ENCODE measurements at places on chromosomes 7 and 10.

DNA sequence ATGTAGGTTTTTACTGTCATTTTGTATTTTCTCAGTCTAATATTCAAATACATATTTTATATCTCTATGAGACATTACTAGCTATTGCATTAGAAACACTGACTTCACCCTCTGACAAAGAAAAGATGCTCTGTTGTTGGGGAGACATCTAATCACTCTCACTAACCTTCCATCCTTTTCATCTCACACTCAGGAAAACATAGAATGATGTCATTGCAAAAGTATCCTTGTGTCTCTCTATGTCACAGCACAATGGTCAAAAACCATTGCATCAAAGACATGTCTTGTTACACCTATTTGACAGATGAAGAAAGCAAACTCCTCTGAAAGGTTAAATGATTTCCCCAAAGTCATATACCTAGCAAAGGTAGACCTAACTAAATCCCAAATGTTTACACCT is 231.3 kb upstream of the PTN start:
- DNase-seq, result no peak

DNA sequence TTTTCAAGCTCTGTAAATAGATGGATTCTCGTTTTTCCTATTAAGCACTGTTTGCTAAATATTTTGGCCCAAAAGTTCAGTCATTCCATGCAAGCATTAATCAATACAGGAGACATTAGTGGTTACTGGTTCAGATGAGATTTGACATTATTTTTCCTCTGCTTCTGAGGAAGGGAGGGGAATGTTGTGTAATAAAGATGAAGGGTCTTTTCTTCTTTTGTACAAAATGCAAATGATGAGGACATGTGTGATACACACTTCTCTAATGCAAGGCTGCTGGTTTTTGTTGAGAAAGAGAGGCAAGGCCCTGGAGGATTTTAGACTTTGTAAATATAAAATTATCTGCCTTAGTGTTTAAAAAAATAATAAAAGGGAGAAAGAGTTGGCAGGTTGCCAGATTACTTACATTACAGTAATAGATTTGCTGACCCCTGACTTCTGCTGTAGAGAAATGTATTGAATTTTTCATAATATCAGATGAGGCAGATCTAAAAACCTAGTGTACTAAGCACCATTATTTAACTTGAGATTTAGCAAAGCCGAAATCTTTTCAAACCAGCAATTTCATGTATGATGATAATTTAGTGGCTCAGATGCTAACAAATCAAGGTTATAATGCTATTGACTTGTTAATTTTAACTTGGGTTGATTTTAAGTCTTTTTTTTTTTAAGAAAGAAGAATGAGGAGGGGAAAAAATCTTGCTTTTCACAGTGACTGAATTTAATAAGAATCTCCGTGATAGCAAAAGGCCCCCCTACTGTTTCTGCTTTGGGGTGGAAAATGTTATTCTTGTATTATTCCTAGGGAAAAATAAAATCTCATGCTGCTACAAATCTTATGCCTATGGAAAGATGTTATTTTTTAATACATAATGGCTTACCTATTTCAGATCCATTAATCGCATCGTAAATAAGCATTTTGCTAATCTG is 180.1 kb downstream of the ARID5B start:
- no peak for DNase-seq

DNA sequence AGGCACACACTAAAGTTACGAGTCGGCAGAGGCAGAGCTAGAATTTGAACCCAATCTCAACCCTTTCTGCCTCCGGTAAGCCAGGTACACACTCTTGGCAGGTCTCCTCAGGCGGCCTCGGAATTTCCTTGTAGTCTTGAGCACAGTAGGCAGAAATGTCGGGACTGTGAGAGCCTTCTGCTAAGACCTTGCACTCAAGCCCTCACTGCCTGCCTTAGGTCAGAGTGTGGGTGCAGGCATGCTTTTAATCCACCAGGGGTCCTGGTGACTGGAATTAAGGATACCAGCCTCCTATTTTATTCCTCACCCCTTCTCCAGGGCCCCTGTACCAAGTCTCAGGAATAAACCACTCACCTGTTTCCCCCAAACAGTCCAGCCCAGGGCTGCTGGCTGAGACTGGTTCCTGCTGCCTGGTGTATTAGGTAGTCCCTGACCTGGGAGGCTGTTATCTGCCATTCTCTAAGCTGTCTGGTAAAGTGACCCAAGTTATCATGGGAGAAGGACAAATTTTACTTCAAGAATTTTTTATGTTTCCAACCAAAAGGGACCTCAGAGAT is 855 bp downstream of the ATP6V1F start:
- DNase-seq, result no peak

- DNase-seq, result no peak
Measured at GRCh38 chr10:20175719-20176118, 359.5 kb downstream of the PLXDC2 start.

GRCh38 chr7:150811-151221 is 41.6 kb upstream of the FAM20C start:
- no peak for DNase-seq

DNA sequence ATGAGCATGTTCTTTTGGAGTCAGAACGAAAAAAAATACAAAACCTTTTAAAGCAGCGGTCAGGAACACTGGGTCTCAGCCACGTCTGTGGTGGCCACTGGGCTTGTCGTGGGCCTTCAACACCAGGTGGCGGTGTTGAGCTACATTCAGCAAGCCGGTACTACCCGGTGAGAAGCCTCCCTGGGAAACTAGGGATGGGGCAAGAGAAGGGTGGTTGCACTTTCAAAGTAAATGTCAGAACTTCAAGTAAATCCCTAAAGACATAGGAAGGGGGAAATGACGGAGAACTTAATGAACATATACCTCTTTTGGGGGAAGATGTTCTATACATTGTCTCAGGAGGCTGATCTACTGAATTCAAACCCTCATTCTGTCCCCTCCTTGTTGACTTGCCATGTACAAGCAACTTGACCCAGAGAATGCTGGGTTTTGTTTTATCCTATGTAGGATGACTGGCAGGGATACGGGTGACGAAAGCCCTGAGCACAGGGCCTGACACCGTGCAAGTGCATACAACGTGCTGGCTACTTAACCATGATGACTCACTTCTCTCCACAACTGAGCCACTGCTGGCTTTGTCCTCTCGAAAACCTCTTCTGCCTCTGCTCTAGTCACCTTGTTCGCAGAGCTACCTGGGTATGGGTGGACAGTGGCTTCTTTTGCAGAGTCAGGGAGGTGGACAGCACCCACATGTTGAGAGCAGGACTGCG is 49.0 kb upstream of the BAMBI start:
- DNase-seq, result peak; percentile 12

DNA sequence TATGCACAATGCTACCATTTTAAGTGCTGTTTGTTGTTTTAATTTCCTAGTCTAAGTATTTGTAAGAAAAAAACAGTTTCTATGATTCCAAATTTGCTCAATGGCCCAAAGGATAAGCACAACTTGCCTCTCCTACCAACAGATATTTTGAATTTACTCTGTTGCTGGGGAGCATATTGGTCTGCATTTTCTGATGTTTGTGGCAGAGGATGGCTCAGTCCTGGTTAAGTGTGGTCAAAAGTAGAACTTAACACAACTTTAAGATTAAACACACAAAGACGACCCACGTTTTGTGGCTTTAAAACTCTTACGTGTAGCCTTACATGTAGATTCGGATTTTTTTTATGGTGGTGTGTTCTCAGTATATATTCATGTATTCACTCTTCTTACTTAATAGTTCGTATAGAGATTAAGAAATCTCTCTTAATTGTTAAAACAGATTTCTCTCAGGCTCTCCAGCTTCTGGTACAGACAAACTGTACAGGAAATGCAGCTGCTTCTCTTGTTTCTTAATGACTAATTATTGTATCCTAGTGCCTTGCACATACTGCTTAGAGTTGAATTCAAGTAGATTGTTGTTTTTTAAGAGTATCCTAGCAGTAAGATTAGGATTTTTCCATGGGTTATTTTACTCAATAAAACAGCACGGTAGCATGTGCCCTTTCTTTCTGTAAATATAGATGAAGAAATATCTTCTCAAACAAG is 86.2 kb downstream of the GPR85 start:
- no peak for DNase-seq

GRCh38 chr10:43953672-43954071 is 305.0 kb upstream of the ZNF32 start:
- no peak for DNase-seq

- no peak for DNase-seq
Measured at GRCh38 chr10:133264461-133264860, 12.2 kb downstream of the ADAM8 start.

- DNase-seq, result no peak
Measured at GRCh38 chr10:67098461-67098860, 172.6 kb downstream of the LRRTM3 start.

DNA sequence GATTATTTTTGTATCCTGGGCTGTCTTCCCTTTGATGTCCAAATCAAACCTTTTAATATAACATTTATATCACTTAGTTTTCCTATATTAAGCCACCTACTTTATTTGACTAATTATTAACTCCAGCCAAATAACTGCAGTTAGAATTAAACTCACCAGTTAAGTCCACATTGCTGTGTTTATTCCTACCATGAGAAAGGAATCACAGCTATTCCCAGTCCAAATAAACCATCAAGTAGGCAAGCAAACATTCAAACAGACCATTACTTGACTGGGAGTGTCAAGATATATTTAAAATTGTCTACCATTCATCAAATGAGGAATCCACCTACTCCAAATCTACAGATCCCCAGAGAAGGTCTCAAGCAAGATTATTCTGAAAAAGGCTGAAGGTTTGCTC is 22.4 kb downstream of the PDE1C start:
- no peak for DNase-seq

DNA sequence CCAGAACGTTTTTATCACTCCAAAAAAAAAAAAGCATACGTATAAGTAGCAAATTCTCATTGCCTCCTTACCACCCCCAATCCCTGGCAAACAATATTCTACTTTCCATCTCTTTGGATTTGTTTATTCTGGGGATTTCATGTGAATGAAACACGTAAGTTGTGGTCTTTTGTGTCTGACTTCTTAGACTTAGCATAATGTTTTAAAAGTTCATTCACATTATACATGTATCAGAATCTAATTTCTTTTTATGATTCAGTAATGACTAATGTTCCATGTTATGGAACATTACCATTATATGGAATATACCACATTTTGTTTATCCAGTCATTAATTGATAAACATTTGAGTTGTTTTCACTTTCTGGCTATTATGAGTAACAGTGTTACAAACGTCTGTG is 12.5 kb upstream of the KLHL7 start:
- DNase-seq, result no peak

- no peak for DNase-seq
Measured at GRCh38 chr10:63699785-63700613, 178.8 kb downstream of the REEP3 start.

- no peak for DNase-seq
Measured at GRCh38 chr10:70344144-70344543, 38.3 kb downstream of the LRRC20 start.

DNA sequence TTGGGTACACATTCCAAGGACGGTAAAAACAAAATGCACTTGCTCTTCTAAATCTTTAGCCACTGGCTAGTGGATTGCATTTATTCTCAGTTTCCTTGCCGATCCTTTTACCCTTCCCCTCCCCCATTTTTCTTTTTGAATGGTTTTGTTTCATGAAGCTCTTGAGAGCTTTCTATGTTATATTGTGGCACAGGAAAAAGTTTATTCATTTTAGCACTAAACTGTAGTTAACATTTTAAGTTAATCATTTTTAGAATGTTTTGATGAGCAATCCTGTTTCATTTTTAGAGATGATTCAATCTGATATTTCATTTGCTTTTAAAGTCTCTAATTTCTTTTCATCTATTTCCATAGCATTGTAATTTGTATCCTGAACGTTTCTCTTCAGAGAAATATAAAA is 24.0 kb downstream of the ZEB1 start:
- no peak for DNase-seq

DNA sequence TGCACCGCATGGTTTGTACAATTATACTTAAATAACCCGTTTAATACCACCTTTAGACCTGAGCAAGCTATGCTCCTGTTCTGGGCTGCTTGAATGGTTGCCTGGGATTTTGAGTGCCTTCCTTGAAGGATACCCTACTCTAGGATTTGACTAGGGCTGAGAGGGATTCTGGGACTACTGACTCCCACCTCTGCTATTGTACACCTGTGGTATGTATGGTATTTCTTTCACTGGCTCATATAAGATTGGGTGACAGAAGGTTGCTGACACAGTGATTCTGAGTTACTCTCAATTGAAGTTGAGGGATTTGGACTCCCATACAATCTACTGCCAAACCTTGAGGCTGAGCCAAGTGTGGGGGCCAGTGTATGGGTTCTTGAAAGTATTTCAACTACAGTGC is 494.4 kb upstream of the SEMA3D start:
- DNase-seq, result no peak

DNA sequence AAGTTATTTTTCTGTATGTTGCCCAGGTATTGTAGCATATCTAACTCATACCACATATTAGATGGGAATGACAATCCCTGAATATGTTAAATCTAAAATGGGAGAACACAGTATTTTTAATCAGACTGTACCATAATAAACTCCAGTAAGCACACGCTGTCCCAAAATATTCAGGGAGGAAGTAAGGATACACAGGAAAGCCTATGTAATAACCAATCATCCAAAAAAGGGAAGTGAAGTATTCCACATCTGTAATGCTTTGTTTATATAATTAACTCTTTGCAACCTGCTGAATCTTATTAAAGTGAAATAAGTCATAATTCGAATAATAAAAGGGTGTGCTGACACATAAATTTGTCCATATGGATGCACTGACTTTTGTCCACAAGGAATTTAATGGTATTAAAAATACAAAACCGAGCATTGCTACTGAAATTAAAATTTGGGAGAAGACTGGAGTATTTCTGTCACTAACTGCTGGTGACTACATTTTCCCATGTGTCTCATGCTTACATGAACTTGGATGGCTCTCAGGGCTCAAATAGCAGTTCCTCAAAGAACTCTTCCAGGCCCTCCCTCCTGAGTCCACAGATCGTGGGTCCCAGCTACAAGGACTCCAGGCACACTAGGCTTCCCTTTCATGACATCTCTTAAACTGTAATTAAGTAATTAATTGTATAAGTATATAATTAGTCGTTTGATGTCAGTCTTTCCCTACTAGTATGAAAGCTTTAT is 120.6 kb downstream of the NEBL start:
- DNase-seq, result no peak

DNA sequence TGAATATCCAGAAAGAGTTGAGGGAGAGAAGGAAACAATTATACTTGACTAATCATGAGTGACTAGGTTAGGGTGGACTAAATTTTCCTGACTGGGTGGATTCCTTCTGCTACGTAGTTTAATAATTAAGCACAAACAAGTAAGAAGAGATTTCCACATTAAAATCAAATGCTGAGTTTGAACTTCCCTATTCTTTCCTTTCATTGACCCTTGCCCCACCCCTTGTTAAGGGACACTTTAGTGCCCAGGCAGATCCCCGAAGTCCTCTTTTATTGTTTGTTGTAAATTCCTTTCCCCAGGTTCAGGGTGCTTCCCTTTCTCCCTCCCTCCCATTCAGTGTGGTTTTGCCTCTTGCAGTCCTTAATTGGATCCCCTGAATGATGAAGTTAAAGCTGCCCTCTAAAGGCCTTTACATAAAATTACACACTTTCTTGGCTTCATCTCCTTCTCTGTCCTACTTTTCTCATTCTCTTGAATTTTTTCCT is 8.8 kb upstream of the SPAM1 start:
- no peak for DNase-seq

GRCh38 chr10:20641605-20642004 is 255.5 kb downstream of the NEBL start:
- no peak for DNase-seq

- DNase-seq, result no peak
Measured at GRCh38 chr10:24853661-24854060, 98.7 kb downstream of the PRTFDC1 start.
